ENCODE measurements at places on chromosomes 12 and 14. TPM values are rescaled to one million over a fixed set of nuclear protein-coding genes. Genes with fewer than 3 reads are reported as not detected.

DNA sequence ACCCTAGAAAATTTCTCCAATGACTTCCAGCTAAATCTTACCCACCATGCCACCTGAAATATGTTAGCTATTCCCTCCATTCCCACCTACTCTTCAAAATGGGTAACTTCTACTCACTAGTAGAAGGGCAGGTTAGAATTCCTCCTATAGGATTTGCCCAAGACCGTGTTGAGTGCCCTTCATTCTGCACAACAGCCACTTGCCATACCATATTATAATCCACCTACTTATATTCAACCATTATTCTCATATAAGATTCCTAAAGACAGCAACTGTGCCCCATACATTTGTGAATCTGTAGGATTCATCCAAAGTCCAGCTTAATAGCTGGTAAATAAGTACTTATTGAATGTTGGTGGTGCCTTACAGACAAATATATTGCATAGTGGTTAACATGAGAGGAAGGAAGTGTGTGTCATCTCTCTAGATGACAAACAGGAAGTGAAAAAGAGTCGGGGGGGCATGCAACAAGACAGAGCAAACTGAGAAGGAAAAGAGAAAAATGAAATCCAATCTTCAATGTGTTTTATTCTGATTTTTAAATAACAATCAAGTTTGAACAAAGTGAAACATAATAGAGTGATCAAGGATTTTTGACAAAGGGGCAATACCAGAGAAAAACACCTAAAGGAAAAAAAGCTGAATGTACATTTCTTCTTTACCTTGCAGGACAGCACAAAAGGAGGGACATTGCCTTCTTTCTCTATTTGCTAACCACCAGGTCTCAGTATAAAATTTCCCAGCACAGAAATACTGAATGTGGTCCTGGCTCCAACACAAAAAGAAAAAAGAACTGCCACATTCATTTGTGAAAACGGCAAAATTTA is 389.3 kb upstream of the USP15 start:
- DNase-seq, result no peak

DNA sequence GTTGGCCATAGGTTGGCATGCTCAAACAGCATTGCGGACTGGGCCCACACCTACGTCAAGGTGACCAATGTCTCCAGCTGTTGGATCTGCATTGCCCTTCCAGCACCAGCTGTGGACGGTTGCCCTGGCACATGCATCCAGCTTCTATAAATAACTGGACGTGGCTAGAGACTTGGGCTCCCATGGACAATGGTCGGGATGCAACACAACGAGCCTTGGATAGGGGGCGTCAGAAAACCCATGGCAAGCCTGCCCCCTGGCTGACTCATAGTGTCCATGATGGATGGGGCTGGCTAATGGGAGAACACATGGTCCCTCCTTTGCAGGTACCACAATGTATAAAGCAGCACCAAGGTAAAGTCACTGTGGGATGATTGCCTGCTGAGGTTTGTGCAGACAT is 331.6 kb upstream of the FAR2 start:
- DNase-seq, result no peak

The RNF212B gene
- not detected for total RNA-seq

The CLEC4A gene
- 14.1 TPM for total RNA-seq

DNA sequence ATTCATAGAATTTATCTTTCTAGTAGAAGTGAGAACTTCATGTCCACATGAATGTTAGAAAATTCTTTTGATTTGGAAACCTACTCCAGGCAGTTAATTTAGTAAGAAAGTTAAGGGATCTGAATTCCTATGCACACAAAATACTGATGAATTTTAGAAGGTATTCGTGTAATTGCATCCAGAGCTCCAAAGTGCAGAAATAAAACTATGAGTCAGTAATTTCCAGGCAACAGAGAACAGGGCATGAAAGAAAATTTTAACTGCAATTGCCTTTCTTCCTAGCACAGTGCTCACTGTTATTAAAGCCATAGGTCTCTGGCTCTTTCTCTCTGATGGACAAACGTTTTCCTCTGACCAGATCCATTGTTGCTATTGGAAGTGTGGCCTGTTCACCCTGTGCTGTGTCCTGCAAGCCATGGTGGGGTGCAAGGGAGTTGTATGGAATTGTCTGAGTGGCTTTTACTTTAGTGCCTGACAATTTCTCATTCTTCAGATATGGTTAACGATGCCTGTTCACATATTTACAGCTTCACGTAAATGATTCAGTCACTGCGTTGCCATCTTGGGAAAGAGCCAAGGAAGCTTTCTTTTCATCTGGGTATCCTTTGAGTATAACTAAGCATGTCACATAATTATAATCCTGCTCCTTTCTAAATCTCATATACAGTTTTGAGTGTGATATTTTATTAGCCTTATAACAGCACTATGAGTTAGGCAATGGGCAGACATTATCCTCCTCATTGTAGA is 145.1 kb downstream of the ACSS3 start:
- no peak for DNase-seq

GRCh38 chr12:48021485-48022179 is 17.4 kb upstream of the COL2A1 start:
- no peak for DNase-seq

GRCh38 chr12:42166501-42166900 is 21.8 kb upstream of the GXYLT1 start:
- DNase-seq, result no peak

DNA sequence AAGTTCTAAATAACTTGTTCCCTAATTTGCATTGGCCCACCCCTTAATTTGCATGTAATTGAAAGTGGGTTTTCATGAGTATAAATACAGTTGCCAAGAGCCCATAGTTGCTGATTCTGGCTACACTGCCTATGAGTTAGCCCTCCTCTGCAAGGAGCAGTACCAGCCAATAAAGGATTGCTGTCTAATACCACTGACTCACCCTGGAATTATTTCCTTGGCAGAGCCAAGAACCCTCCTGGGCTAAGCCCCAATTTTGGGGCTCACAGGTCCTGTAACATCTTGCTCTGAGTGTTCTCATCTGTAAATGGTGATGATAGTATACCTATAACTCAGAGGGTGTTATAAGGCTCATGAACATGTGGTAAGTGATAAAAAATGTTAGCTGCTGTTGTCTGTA is 6.8 kb downstream of the TTC8 start:
- DNase-seq, result no peak

- no peak for DNase-seq
These were observed 299.5 kb downstream of the DAD1 start for GRCh38 chr14:22289570-22289969.

GRCh38 chr14:77338302-77338701 is 17.5 kb downstream of the GSTZ1 start:
- DNase-seq, result no peak

The SYNE2 gene
- total RNA-seq, result 129 TPM

GRCh38 chr14:75339059-75339458 is 60.4 kb downstream of the FOS start:
- DNase-seq, result no peak

DNA sequence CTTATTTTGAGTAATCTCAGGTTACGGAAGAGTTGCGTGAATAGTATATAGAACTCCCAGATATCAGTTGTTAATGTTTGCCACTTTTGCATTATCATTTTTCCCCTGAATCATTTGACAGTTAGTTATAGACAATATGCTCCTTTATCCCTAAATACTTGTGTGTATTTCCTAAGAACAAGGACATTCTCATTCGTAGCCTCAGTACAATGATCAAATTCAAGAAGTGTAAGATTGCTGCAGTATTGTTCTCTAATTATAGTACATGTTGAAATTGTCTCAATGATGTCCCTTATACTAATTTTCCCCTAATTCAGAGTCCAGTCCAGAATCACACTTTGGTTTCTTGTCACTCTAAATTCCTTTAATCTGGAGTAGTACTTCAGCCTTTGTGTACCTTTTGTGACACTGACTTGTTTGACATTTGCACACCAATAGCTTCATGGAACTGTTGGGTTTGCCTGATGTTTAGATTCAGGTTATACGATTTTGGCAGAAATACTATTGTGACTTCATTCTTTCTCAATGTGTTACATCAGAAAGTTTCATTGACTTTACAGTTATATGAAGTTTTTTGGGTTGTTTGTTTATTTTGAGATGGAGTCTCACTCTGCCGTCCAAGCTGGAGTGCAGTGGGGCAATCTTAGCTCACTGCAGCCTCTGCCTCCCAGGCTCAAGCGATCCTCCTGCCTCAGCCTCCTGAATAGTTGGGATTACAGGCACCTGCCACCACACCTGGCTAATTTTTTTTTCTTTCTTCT is 13.1 kb downstream of the DYNC1H1 start:
- DNase-seq, result no peak

DNA sequence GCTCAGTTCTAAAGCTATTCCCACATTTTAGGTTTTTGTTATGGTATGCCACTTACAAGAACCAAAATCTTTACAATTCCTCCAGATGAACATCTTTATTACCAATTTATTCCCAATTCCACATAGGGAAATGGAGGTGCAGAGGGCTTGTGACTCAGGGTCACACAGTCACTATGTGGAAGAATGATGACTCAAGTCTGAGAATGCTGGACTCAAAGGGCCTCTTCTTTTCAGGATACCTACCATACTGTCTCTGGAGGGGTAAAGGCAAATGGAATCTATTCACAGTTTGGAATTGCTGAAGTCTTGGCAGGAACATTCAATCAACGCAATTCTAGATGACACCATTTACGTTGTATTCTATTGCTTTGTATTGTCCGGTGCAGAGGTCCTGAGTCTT is 48.2 kb upstream of the MANSC4 start:
- no peak for DNase-seq

- no peak for DNase-seq
These were observed 181.3 kb downstream of the CACNA1C start for GRCh38 chr12:2234091-2234490.

The CLEC1B gene
- 0.95 TPM for total RNA-seq

The TAS2R31 gene
- total RNA-seq, result 1.9 TPM

DNA sequence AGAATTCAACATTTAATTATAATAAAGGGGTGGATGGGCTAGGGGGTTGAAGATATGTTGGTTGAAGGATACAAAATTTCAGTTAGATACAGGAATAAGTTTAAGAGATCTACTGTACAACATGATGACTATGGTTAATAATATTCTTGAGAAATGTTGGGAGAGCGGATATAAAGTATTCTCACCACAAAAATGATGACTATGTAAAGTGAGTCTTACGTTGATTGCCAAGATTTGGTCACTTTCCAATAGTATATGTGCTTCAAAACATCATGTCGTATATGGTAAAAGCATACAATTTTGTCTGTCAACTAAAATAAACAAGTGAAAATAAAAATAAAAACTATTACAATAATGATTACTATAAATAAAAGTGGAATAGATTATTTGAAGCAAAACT is 802.0 kb downstream of the C12orf50 start:
- no peak for DNase-seq

DNA sequence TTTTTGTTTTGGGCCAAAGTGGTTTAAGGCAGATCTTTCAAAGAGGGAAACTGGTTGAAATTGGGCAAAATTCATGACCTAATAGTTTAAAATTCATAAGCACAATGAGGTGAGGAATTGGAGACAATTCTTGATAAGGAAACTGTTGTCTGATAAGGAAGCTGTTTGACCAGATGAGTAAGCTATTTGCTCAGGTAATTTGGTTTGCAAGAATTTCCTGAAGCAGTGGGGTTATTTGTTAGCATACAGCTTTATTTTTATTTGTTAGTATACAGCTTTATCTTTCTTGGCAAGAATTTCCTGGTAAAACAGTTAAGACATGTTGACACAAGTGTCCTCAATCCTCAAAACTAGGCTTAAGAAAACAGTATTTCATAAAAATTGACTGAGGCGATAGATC is 559.0 kb downstream of the GALC start:
- DNase-seq, result no peak

- DNase-seq, result no peak
These were observed 129.4 kb upstream of the SRRM4 start for GRCh38 chr12:118851891-118852290.

DNA sequence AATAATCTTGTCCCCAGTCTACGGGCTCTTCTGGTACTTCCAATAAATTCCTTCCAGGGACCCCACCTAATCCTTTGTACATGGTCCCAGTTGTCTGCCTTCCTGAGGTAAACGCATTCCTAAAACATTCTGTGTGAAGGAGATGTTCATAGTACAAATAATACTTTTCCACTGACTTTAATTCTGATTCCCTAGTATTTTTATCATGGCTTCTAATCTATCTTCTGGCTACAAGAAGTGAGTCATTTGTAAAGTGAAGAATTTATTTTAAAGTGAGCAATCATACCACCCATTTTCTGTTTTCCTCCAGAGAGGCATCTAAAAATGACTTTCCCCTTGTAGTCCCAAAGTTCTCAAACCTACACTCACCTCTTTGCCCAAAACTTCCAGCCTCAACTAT is 65.9 kb upstream of the NUDT4 start:
- DNase-seq, result no peak

DNA sequence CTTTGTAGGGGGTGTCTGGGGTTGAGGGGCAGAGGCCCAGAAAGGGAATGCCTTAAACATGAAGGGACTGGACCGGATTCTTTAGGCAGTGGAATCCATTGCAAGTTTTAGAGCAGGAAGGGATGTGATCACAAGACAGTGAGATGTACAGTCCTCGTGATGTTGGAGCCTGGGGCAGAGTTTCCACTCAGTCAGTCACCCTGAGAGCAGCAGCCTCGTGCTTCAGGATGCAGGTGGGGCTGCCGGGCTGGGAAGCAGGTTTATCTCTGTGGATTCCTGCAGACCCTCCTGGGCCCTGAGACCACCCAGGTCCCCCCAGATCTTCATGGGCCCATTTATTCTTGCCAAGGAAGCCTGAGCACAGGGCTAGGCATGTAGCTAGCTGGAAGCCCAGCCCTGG is 38.5 kb downstream of the RIN3 start:
- no peak for DNase-seq

DNA sequence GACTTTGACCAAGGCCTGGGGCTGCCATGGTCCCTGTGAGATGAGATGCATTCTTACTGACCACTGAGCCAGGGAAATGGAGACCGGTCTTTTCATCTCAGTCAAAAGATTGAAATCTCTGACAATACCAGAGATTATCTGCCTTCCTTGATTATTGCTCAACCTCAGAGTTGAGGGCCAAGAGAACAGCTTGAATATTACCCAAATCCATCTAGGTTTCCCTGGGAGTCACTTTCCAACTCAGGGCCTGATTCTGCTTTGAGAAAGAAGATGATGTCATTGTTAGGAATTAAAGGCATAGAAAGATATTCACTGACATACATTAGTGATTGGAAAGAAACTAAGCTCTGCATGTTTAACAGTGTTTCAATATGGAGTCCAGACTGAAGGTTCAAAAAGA is 515.9 kb upstream of the TBX3 start:
- no peak for DNase-seq

All from lower lobe of right lung (tissue), 2 donors.